ENCODE measurements at places on chromosomes 7 and 10.
A peak's percentile ranks its signal among the peaks of the same experiment; 100 is the strongest.

DNA sequence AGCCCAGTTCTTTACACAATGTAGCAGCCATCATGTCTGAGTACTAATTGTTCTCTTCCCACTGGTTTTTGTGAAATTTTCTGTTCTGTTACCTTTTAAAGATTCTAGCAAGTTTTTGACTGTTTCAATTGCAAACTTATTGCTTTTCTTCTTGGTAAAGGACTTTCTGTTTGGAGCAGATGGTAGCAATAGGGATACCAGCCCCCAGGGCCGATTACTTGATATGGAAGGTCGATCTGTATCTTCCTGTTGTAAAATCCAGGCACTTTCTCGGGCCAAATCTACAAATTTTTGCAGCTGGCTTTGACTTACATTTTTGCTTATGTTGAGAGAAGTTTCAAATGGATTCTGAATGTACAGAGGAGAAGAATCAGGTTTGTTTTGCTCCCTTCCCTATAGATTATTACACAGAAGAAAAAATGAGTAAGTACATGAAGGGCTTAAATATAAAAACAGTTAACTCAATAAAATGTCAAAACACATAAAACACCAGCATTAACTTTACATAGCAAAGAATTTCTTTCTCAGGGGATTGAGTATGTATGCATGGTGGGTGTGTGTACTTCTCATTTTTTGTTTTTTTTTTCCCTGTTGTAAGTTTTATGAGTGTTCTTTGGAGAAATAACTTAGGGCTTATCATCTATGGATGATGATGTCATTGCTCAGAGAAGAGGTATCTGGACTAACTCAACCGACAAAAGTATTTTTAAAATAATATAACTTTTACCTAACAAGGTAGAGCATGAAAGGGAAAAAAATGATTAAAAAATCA is 35.3 kb downstream of the MTPAP start:
- no peak overlapping the region for H3K4me3 ChIP-seq
- H3K36me3 ChIP-seq, result peaks cover 3% of the 10 kb centered on the region
- no peak for DNase-seq
- no peaks in the 10 kb centered on the region for H3K27me3 ChIP-seq
- no peak overlapping the region for H3K27ac ChIP-seq
- H3K4me1 ChIP-seq, result no peaks in the 10 kb centered on the region

- no peak for DNase-seq
- no peak overlapping the region for H3K4me3 ChIP-seq
- no peaks in the 10 kb centered on the region for H3K27me3 ChIP-seq
Observed at GRCh38 chr7:81183326-81183725, 264.5 kb upstream of the SEMA3C start.

DNA sequence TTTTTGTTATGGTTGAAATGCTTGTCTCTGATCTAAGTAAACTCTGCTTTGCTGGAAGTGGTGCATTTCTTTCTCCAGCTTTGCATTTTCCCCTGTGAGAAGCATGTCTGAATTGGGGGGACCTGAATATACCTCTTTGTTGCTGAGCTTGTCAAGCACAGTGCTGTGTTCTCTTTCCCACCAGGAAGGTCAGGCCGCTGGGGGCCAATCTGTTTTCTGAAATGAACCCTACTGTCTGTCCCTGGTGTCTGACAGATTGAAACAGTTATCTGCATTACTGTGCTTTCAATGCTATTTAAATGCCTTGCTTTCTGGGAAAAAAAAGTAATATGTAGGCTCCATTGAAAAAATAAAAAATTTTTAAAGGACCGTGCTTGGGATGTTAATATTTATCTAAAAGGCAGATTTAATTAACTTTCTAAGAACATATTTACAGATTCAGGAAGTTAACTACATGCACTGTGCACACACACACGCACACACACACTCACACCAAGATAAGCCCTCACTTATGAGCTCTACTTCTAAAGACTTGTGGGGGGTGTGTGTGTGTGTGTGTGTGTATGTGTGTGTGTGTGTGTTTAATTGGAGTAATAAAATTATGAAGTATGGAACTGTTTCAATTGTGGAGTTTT is 127.0 kb upstream of the FZD1 start:
- no peaks in the 10 kb centered on the region for H3K4me1 ChIP-seq
- no peak for DNase-seq
- H3K4me3 ChIP-seq, result no peak overlapping the region
- H3K36me3 ChIP-seq, result no peaks in the 10 kb centered on the region
- no peak overlapping the region for H3K27ac ChIP-seq
- H3K27me3 ChIP-seq, result no peaks in the 10 kb centered on the region

DNA sequence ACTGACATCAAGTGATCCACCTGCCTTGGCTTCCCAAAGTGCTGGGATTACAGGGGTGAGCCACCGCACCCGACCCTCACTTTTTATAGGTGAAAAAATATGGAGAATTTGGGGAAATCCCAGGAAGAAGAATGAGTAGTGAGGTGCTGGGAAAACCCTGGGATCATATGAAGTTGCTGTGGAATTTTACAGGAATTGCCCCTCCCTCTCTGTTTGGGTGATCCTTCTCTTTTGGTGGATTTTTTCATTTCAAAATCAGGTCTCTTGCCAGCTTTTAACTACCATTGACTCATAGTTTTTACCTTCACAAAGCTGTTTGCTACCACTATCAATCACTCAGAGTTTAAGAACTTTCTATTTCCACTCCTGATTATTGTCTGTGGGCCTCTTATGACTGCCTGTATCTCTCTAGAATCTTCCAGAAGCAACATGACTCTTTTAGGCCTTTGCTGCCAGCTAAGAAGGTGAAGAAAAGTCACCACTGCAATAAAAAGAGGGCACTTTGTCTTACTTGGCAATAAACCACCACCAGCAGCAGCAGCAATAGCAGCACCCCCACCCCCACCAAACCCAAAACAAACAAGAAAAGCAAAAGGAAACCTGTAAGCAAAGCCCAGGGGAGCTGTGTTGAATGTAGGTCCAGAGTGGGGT is 4.0 kb upstream of the GIMAP8 start:
- H3K27ac ChIP-seq, result no peak overlapping the region
- DNase-seq, result no peak
- no peaks in the 10 kb centered on the region for H3K27me3 ChIP-seq
- no peaks in the 10 kb centered on the region for H3K4me1 ChIP-seq

DNA sequence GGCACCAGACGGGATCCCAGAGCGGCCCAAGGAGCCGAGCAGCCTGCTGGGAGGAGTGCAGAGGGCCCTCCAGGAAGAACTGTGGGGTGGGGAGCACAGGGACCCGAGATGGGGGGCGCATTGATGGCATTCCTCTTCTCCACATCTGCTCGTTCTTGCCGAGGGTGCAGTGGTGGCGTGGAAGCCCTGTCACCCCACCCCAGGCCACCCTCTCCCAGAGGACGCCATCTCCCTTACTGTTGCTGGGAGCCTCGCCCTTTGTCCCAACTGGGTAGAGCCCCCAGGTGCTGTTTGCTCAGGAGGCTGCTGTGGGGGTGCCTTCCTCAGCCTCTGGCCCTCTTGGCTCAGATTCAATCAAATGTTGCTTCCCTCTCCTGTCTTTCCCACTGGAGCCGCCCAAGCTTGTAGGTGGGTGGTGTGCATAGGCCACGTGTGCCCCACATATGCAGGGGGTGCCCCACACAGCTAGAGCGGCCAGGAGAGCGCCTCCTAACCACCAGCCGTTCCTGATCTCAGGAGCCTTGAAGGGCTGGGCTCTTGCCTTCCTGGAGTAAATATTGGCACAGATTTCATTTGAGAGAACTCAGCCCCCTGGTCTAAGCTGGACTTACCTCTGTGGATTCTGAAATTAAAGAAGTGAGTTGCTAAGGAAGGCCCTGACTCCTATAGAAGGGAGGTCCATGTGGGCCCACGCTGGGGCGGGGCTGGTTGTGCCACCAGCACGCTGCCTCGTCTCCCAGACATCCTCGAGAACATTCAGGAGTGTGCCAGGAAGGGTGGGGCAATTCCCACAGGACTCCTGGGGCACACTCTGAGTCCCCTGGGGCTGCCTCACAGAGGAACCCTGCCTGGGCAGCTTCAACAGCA is 39.2 kb downstream of the ZNF467 start:
- H3K4me1 ChIP-seq, result no peaks in the 10 kb centered on the region
- no peak overlapping the region for H3K4me3 ChIP-seq
- H3K36me3 ChIP-seq, result no peaks in the 10 kb centered on the region

- H3K27ac ChIP-seq, result no peak overlapping the region
- DNase-seq, result no peak
- H3K4me3 ChIP-seq, result no peak overlapping the region
- no peaks in the 10 kb centered on the region for H3K27me3 ChIP-seq
- no peaks in the 10 kb centered on the region for H3K4me1 ChIP-seq
Observed at GRCh38 chr7:149731207-149731955, 42.0 kb downstream of the ZNF467 start.

- no peaks in the 10 kb centered on the region for H3K4me1 ChIP-seq
- no peaks in the 10 kb centered on the region for H3K27me3 ChIP-seq
- no peak overlapping the region for H3K4me3 ChIP-seq
- no peak overlapping the region for H3K27ac ChIP-seq
Observed at GRCh38 chr7:121992068-121992467, 119.1 kb downstream of the PTPRZ1 start.

- no peak for DNase-seq
- peaks cover 2% of the 10 kb centered on the region for H3K4me1 ChIP-seq
- no peak overlapping the region for H3K27ac ChIP-seq
- no peak overlapping the region for H3K4me3 ChIP-seq
- no peaks in the 10 kb centered on the region for H3K27me3 ChIP-seq
Observed at GRCh38 chr10:52390388-52390787, 76.3 kb downstream of the DKK1 start.

GRCh38 chr10:96995851-96996250 is 163.8 kb downstream of the LCOR start:
- H3K4me3 ChIP-seq, result no peak overlapping the region
- H3K27me3 ChIP-seq, result no peaks in the 10 kb centered on the region
- DNase-seq, result no peak
- no peaks in the 10 kb centered on the region for H3K4me1 ChIP-seq
- no peak overlapping the region for H3K27ac ChIP-seq

GRCh38 chr10:14123139-14123538 is 207.6 kb downstream of the FRMD4A start:
- H3K4me3 ChIP-seq, result no peak overlapping the region
- no peaks in the 10 kb centered on the region for H3K4me1 ChIP-seq
- H3K27me3 ChIP-seq, result no peaks in the 10 kb centered on the region
- no peak for DNase-seq

GRCh38 chr7:28750981-28751380 is 207.1 kb downstream of the TRIL start:
- DNase-seq, result peak; percentile 56
- H3K27me3 ChIP-seq, result no peaks in the 10 kb centered on the region
- no peaks in the 10 kb centered on the region for H3K4me1 ChIP-seq
- no peaks in the 10 kb centered on the region for H3K36me3 ChIP-seq
- peak overlapping the region; percentile 54 for H3K27ac ChIP-seq

- peaks cover 3% of the 10 kb centered on the region for H3K4me1 ChIP-seq
- H3K4me3 ChIP-seq, result no peak overlapping the region
- peak; percentile 49 for DNase-seq
- no peaks in the 10 kb centered on the region for H3K36me3 ChIP-seq
- H3K27ac ChIP-seq, result no peak overlapping the region
Observed at GRCh38 chr10:102434394-102435132, 2.2 kb upstream of the CUEDC2 start.

GRCh38 chr10:80734589-80734988 is 196.9 kb downstream of the SH2D4B start:
- H3K4me1 ChIP-seq, result peaks cover 6% of the 10 kb centered on the region
- H3K27ac ChIP-seq, result no peak overlapping the region
- H3K27me3 ChIP-seq, result no peaks in the 10 kb centered on the region

DNA sequence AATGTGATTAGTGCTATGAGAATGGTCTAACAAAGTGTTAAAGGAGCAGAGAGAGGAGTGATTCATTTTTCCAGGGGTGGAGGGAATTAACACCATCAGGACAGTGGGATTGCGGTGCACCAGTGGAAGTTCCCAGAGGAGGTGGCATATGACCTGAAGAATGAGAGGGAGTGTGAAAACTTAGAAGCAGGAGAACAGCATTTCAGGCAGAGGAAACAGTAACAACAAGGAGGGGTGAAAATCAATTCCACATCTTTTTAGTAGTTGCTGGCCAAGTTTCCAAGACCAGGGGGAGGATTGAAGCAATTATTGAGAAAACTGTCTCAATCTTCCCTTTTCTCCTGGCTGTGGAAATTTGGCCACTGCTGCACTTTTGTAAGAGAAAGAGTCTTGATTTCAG is 23.7 kb upstream of the CCDC172 start:
- no peak for DNase-seq
- no peak overlapping the region for H3K27ac ChIP-seq
- no peaks in the 10 kb centered on the region for H3K4me1 ChIP-seq
- H3K36me3 ChIP-seq, result no peaks in the 10 kb centered on the region

GRCh38 chr7:66348531-66348930 is 143.4 kb downstream of the TPST1 start:
- H3K4me1 ChIP-seq, result no peaks in the 10 kb centered on the region
- DNase-seq, result no peak
- H3K36me3 ChIP-seq, result no peaks in the 10 kb centered on the region
- no peak overlapping the region for H3K4me3 ChIP-seq

GRCh38 chr7:2713370-2713769 is 25.4 kb downstream of the AMZ1 start:
- no peak overlapping the region for H3K4me3 ChIP-seq
- no peaks in the 10 kb centered on the region for H3K27me3 ChIP-seq
- peaks cover 2% of the 10 kb centered on the region for H3K36me3 ChIP-seq
- H3K4me1 ChIP-seq, result no peaks in the 10 kb centered on the region

- no peak for DNase-seq
- no peak overlapping the region for H3K4me3 ChIP-seq
- H3K27ac ChIP-seq, result no peak overlapping the region
Observed at GRCh38 chr10:128511284-128511683, 385.1 kb upstream of the MKI67 start.

DNA sequence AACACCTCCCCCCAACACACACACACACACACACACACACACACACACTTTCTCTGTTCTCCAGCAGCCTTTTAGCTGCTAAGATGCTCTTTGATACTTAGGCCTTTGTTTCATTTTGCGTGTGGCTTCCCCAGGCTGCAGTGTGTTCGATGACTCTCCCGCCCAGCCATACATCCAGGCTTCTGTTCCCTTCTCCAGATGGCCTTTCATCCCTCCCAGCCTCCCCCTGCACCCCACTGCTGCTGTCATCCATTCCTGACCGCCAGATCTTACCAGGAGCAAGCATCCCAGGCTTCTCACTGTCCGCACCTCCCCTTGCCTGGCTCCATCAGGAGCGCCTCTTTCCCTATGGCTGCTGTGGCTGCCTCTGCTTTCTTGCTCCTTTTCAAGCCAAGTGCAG is 77.8 kb upstream of the PPIF start:
- no peak overlapping the region for H3K4me3 ChIP-seq
- no peaks in the 10 kb centered on the region for H3K4me1 ChIP-seq
- H3K27me3 ChIP-seq, result no peaks in the 10 kb centered on the region
- no peaks in the 10 kb centered on the region for H3K36me3 ChIP-seq
- DNase-seq, result no peak

DNA sequence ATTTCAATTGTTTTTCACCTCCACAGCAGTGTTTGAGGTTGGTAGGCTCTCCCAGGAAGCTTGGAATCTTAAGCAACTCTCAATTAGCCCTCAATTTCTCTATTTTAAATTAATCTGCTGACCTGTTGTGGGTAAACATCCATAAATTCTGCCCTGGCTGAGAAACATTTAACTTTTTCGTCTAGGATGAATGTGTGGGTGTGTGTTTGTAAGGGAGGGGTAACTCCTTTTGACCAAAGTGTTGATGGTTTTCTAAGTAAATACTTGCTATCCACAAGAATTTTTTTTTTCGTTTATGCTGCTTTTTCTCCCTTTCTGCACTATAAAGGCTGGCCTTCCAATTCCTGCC is 973 bp downstream of the PPP3CB start:
- peaks cover 3% of the 10 kb centered on the region for H3K4me1 ChIP-seq
- H3K27me3 ChIP-seq, result no peaks in the 10 kb centered on the region
- H3K4me3 ChIP-seq, result peak overlapping the region; percentile 85
- H3K27ac ChIP-seq, result peak overlapping the region; percentile 86
- peak; percentile 0 for DNase-seq
- H3K36me3 ChIP-seq, result peaks cover 1% of the 10 kb centered on the region
